ENCODE measurements at places on chromosomes 1 and 21.

DNA sequence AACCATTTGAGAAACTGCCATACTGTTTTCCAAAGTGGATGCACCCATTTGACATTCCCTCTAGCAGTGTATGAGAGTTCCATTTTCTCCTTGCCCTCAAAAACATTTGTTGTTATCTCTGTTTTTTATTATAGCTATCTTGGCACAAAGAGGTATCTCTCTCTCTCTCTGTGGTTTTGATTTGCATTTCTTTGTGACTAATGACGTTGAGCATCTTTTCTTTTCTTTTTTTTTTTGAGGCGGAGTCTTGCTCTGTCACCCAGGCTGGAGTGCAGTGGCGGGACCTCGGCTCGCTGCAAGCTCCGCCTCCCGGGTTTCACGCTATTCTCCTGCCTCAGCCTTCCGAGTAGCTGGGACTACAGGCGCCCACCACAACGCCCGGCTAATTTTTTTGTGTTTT lies 17.4 kb upstream of the ZMYM6 start:
- no peaks in the 10 kb centered on the region for H3K4me1 ChIP-seq
- no peaks in the 10 kb centered on the region for H3K36me3 ChIP-seq
- peaks cover 29% of the 10 kb centered on the region for H3K27me3 ChIP-seq
- no peak overlapping the region for H3K27ac ChIP-seq
- no peak overlapping the region for H3K4me3 ChIP-seq
- DNase-seq = no peak

GRCh38 chr1:18058981-18059605 lies 48.5 kb upstream of the IGSF21 start:
- peaks cover 68% of the 10 kb centered on the region for H3K27me3 ChIP-seq
- no peaks in the 10 kb centered on the region for H3K4me1 ChIP-seq
- DNase-seq = no peak
- H3K27ac ChIP-seq = no peak overlapping the region
- no peak overlapping the region for H3K4me3 ChIP-seq

DNA sequence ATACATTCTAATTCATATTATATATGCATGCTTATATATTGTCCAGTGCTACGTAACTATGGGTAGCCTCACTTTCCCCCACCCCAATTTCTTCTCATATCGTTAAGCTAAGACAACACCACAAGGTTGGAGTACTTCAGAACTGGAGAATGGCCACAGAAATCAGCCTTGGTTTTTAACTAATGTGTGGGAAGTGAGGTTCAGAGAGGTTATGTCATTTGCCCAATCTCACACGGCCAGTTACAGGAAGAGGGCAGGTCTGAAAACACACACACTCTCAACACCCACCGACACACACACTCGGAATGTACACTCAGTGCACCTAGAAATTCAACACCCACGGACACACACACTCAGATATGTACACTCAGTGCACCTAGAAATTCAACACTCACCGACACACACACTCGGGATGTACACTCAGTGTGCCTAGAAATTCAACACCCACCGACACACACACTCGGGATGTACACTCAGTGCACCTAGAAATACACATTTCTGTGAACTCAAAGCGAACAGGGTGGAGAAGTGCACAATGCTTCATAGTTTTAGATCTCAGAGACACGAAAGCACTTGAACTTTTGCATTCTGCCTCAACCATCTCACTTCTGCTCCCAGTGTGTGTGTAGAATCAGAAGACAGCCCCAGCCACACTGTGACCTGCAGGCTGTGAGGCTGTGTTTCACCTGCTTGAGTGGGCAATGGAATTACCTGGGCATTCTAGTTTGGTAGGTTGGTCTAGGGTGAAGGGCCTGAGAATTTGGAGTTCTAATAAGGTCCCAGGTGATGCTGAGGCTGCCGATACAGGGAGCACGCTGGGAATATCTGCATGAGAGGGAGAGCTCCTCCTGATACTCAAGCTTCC lies 170.4 kb downstream of the CLIC6 start:
- H3K27ac ChIP-seq = no peak overlapping the region
- no peak overlapping the region for H3K4me3 ChIP-seq
- no peaks in the 10 kb centered on the region for H3K27me3 ChIP-seq
- H3K4me1 ChIP-seq = peaks cover 29% of the 10 kb centered on the region
- no peak for DNase-seq

DNA sequence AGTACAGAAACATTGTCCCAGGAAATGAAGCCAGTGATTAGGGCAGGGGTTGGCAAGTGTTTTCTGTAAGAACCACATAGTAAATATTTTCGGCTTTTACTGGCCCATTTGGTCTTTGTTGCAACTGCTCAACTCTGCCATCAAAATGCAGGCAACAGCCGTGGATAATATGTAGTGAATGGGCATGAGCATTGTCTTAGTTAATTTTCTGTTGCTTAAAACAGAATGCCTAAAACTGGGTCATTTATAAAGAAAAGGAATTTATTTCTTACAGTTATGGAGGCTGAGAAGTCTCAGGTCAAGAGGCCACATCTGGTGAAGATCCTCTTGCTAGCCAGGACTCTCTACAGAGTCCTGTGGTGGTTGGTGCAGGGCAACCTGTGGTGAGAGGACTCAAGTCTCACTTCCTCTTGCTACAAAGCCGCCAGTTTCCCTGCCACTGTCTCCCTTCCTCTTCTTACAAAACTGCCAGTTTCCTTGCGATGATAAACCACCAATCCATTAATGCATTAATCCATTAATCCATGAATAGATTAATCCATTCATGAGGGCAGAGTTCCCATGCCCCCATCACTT lies 166.4 kb downstream of the PSMG1 start:
- no peak overlapping the region for H3K27ac ChIP-seq
- no peaks in the 10 kb centered on the region for H3K36me3 ChIP-seq
- H3K27me3 ChIP-seq = no peaks in the 10 kb centered on the region
- peaks cover 14% of the 10 kb centered on the region for H3K4me1 ChIP-seq
- H3K4me3 ChIP-seq = no peak overlapping the region

GRCh38 chr1:24489674-24490073 lies 13.0 kb upstream of the RCAN3 start:
- no peak overlapping the region for H3K27ac ChIP-seq
- no peak overlapping the region for H3K4me3 ChIP-seq
- no peaks in the 10 kb centered on the region for H3K36me3 ChIP-seq
- no peak for DNase-seq
- no peaks in the 10 kb centered on the region for H3K27me3 ChIP-seq

DNA sequence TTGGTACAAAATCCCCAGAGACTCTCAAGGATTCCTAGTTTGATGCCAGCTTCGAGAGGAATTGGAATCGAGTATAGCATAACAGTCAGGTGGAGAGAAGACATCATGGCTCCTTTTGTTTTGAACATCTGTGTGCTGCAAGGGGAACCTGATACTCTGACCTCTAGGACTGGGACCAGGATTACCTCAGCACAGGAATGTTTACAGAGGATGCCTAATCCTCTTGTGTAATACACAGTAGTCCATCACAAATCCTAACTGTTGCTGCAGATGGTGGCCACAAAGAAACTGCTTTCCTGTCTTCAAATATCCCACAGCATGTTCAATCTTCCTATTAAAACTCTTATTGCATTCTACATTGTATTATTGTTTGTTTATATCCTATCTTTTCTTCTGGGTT lies 111.8 kb upstream of the PRMT6 start:
- no peaks in the 10 kb centered on the region for H3K4me1 ChIP-seq
- no peak for DNase-seq
- no peaks in the 10 kb centered on the region for H3K27me3 ChIP-seq
- no peaks in the 10 kb centered on the region for H3K36me3 ChIP-seq
- H3K27ac ChIP-seq = no peak overlapping the region
- H3K4me3 ChIP-seq = no peak overlapping the region

GRCh38 chr1:205826016-205826806 lies 13.2 kb upstream of the SLC41A1 start:
- H3K36me3 ChIP-seq = peaks cover 5% of the 10 kb centered on the region
- no peak for DNase-seq
- peaks cover 10% of the 10 kb centered on the region for H3K4me1 ChIP-seq

GRCh38 chr1:21775985-21776562 lies 6.9 kb downstream of the USP48 start:
- no peak overlapping the region for H3K27ac ChIP-seq
- no peak overlapping the region for H3K4me3 ChIP-seq
- no peaks in the 10 kb centered on the region for H3K27me3 ChIP-seq

GRCh38 chr1:10160907-10161490 lies 49.4 kb upstream of the KIF1B start:
- no peak for DNase-seq
- peaks cover 28% of the 10 kb centered on the region for H3K36me3 ChIP-seq
- no peaks in the 10 kb centered on the region for H3K27me3 ChIP-seq
- H3K4me1 ChIP-seq = no peaks in the 10 kb centered on the region
- no peak overlapping the region for H3K4me3 ChIP-seq
- peak overlapping the region; percentile 19 for H3K27ac ChIP-seq

DNA sequence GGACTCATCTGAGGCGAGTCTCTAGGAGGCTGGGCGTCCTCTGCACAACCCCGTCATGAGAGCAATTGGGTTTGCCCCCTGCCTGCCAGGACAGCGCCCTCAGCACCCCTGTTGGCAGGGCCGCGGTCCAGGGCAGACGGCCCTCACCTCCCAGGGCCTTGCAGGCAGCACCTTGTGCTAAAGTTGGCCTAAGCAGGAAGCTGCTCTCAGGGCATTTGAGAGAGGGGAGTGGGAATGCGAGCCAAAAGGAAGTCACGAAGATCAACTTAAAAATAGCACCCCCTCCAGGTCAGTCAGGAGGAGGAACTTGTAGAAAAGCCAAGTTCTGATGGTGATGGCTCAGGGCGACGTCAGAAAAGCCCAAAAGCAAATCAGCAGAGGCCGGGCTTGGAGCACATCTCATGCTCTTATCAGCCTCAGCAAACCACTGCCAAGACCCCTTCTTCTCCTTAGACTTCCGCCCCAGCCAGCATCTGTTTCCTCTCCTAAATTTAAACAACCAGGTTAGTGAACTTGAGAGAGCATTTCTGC lies 12.6 kb upstream of the ADORA3 start:
- H3K27me3 ChIP-seq = no peaks in the 10 kb centered on the region
- no peaks in the 10 kb centered on the region for H3K36me3 ChIP-seq
- no peak overlapping the region for H3K4me3 ChIP-seq
- peak overlapping the region; percentile 44 for H3K27ac ChIP-seq

- H3K36me3 ChIP-seq = no peaks in the 10 kb centered on the region
- no peaks in the 10 kb centered on the region for H3K4me1 ChIP-seq
- no peak overlapping the region for H3K27ac ChIP-seq
Measured at GRCh38 chr1:208951026-208951525, 632.4 kb upstream of the CAMK1G start.

GRCh38 chr1:53025769-53026112 lies 36.3 kb upstream of the PODN start:
- H3K36me3 ChIP-seq = no peaks in the 10 kb centered on the region
- H3K27ac ChIP-seq = no peak overlapping the region
- no peaks in the 10 kb centered on the region for H3K4me1 ChIP-seq
- H3K4me3 ChIP-seq = no peak overlapping the region
- no peaks in the 10 kb centered on the region for H3K27me3 ChIP-seq

- H3K4me3 ChIP-seq = no peak overlapping the region
- H3K27me3 ChIP-seq = no peaks in the 10 kb centered on the region
- no peaks in the 10 kb centered on the region for H3K36me3 ChIP-seq
- H3K27ac ChIP-seq = peak overlapping the region; percentile 65
- peaks cover 37% of the 10 kb centered on the region for H3K4me1 ChIP-seq
Measured at GRCh38 chr1:58932859-58933598, 149.2 kb upstream of the JUN start.

- no peak overlapping the region for H3K27ac ChIP-seq
- peaks cover 29% of the 10 kb centered on the region for H3K4me1 ChIP-seq
- H3K36me3 ChIP-seq = no peaks in the 10 kb centered on the region
- H3K27me3 ChIP-seq = no peaks in the 10 kb centered on the region
Measured at GRCh38 chr1:100703716-100704115, 15.8 kb upstream of the VCAM1 start.

- H3K36me3 ChIP-seq = no peaks in the 10 kb centered on the region
- H3K4me1 ChIP-seq = peaks cover 1% of the 10 kb centered on the region
- no peak overlapping the region for H3K4me3 ChIP-seq
Measured at GRCh38 chr21:35711661-35712060, 348.7 kb downstream of the SETD4 start.

- H3K27ac ChIP-seq = no peak overlapping the region
- no peaks in the 10 kb centered on the region for H3K36me3 ChIP-seq
- H3K4me3 ChIP-seq = no peak overlapping the region
- H3K4me1 ChIP-seq = peaks cover 22% of the 10 kb centered on the region
Measured at GRCh38 chr1:8345621-8346415, 27.9 kb downstream of the SLC45A1 start.

DNA sequence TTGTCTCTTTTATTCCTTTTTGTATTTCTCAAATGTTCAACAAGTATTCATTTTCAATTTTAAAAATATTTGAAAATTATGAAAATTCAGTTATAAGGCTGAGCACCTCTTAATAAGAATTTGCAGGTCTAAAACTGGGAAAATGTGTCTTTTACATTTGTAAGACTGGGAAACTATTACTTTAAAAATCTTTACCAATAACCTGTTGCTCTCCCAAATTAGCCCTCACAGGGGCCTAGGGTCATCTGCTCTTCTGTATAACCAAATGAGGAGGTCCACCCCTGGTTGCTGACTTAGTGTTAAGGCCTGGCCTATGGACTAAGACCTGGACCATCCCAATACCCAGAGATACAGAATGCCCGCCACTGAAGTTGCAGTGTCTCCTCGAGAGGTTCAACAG lies 280.5 kb downstream of the PLPP3 start:
- H3K4me1 ChIP-seq = peaks cover 15% of the 10 kb centered on the region
- H3K36me3 ChIP-seq = no peaks in the 10 kb centered on the region
- no peaks in the 10 kb centered on the region for H3K27me3 ChIP-seq
- no peak overlapping the region for H3K27ac ChIP-seq

DNA sequence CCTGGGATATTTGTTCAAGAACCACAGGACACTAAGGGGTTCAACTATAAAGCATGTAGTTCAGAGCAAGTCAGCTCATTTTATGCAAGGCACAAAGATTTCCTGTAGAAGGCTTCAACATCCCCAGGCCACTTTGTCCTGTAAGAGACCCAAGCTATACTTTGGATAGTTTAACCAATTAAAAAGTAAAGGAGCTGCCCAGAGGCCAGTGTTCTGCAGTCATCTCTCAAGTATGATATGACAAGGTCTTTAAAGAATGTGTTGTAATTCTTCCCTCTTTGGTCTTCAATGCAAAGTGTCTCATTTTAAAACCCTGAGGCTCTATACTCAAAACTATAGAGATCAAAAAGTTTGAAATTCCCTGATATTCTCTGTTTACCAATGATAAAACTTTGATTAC lies 34.1 kb downstream of the KRTAP20-3 start:
- no peak for DNase-seq
- H3K27ac ChIP-seq = no peak overlapping the region
- no peaks in the 10 kb centered on the region for H3K36me3 ChIP-seq

DNA sequence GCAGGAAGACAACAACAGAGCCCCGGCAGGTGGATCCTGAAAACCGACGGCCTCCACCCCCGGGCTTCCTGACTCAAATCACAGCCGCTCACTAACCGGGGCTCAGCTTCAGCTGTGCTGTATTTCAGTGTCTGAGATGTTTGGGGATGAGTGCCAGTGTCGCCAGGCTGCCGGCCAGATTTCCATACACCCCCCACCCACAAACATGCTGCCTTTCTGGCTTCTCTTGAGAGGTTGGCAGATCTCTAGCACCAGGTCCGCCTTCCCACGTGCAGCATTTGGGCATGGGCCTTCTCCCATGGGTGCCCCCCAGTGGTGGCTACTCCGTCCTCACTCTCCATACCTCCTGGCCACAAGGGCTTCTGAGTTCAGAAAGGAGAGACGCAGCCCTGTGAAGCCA lies 34.8 kb downstream of the KCNAB2 start:
- DNase-seq = no peak
- H3K27me3 ChIP-seq = peaks cover 11% of the 10 kb centered on the region
- no peaks in the 10 kb centered on the region for H3K36me3 ChIP-seq
- no peak overlapping the region for H3K27ac ChIP-seq
- H3K4me1 ChIP-seq = no peaks in the 10 kb centered on the region
- no peak overlapping the region for H3K4me3 ChIP-seq

- H3K27ac ChIP-seq = no peak overlapping the region
- no peak overlapping the region for H3K4me3 ChIP-seq
- no peaks in the 10 kb centered on the region for H3K27me3 ChIP-seq
- H3K4me1 ChIP-seq = peaks cover 19% of the 10 kb centered on the region
Measured at GRCh38 chr1:56289260-56289659, 290.1 kb downstream of the PLPP3 start.

Data from mesothelial cell of epicardium (in vitro differentiated cells).